AG09309 (cell line): ENCODE measurements at places on chromosomes 13 and 19.
A peak's percentile ranks its signal among the peaks of the same experiment; 100 is the strongest.

GRCh38 chr13:101267656-101268055 lies 148.7 kb downstream of the NALCN start:
- DNase-seq = peak; percentile 44

- DNase-seq = no peak
Observed at GRCh38 chr13:111219950-111220349, 100.5 kb upstream of the TEX29 start.

- no peak for DNase-seq
Observed at GRCh38 chr19:56161534-56161933, 14.3 kb upstream of the GALP start.

DNA sequence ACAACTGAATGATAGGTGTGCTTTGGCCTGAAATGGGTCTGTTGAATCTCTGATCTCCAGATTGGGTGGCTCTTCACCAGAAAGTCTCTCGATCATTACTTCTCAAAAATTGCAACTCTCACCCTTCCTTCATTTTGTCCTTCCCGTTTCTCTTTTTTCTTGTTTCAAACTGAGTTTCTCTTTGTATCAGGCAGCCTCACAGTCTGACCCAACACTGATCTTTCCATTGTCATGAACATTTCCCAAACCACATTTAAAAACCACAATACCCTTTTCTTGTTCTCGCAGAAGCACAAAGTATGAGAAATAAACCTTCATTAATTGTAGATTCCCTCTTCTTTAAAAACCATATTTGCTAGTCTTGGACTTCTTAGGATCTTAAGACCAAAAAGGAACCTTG lies 33.6 kb upstream of the HMGB1 start:
- no peak for DNase-seq

DNA sequence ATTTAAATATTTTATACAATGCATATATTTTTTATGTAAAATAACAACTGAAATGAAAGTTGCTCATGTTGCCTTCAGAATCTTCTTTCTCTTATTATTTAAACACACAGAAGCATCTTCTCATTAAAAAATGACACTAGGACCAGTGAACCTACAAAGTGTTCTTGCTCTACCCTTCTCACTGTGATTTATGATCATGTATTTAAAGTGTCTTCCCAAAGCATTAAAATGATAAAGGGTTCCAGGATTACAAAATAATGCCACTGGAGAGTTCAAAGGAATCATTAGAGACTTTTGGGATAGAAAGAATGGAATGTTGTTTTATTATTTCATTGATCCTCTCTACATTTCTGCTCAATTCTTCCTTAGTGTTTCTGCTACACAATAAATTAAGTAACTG lies 643.6 kb upstream of the SLITRK1 start:
- no peak for DNase-seq

- no peak for DNase-seq
Observed at GRCh38 chr19:10390652-10391286, 10.4 kb upstream of the TYK2 start.

DNA sequence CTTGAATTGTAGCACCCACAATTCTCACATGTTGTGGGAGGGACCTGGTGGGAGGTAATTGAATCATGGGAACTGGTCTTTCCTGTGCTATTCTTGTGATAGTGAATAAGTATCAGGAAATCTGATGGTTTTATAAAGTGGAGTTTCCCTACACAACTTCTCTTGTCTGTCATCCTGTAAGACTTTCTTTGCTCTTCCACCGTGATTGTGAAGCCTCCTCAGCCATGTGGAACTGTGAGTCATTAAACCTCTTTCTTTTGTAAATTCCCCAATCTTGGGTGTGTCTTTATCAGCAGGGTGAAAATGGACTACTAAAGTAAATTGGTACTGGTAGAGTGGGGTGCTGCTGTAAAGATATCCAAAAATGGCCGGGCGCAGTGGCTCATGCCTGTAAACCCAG lies 215.6 kb downstream of the LIG4 start:
- no peak for DNase-seq

GRCh38 chr13:98648141-98648540 lies 71.2 kb upstream of the STK24 start:
- DNase-seq = no peak

GRCh38 chr13:112978561-112979405 lies 9.8 kb downstream of the MCF2L start:
- DNase-seq = no peak

DNA sequence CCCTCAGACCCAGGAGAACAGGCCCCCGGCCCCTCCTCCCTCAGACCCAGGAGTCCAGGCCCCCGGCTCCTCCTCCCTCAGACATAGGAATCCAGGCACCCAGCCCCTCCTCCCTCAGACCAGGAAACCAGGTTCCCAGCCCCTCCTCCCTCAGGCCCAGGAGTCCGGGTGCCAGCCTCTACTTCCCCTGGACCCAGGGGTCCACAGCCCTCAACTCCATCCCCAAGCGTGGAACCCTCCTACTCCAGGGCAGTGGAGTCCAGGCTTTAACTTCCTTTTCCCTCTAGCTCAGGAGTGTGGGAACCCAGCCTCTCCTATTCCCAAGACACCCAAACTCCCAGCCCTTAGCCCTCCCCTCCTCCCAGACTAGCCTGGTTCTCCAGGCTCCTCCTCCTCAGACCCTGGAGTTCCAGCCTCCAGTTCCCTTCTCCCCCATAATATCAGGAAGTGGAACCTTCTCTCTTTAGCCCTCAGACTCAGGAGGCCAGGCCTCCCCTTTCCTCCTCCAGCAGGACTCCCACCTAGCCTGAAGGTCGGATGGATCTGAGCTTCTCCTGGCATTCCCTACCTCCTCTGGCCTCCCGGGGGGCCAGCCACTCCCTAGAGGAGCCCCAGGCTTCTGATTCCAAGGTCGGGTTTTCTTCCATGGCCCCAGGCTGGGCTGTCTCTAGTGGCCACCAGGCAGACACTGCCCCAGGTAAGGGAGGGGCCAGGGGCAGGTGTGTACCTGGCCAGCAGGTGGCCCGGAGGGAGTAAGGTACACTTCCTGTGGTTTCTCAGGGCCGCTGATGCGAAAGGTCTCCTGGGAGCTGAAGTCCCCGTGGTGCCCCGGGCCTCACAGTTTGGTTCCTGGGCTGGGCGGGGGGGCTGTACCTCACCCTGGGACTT lies at the start of gene TMC4:
Gene TMC4 (minus strand): TSS at position 690 of the 888 bp plus-strand sequence. CDS start 43 bp downstream, at position 647.
- DNase-seq = no peak

- DNase-seq = no peak
Observed at GRCh38 chr19:6580313-6580712, 10.6 kb downstream of the CD70 start.
